ENCODE measurements at places on chromosomes 6 and 20.

DNA sequence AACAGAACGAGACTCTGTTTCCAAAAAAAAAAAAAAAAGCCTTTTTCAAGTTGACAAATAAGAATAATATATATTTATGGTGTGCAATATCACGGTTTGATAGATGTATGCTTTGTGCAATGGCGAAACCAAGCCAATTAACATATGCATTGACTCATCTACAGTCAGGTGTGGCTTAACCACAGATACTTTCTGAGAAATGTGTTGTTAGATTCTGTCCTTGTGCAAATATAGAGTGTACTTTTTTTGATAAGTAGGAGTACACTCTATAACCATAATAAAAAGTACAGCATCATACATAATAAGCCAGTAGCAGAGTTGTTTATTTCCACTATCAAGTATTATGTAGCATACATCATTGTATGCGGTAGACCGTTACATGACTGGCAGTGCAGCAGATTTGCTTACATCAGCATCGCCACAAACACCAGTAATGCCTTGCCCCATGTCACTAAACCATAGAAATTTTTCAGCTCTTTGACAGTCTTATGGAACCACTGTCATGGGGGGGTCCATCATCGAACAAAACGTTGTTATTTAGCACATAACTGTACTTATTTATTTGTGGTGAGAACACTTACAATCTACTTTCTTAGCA, 59.2 kb downstream of the TMEM170B start:
- no peak for DNase-seq

DNA sequence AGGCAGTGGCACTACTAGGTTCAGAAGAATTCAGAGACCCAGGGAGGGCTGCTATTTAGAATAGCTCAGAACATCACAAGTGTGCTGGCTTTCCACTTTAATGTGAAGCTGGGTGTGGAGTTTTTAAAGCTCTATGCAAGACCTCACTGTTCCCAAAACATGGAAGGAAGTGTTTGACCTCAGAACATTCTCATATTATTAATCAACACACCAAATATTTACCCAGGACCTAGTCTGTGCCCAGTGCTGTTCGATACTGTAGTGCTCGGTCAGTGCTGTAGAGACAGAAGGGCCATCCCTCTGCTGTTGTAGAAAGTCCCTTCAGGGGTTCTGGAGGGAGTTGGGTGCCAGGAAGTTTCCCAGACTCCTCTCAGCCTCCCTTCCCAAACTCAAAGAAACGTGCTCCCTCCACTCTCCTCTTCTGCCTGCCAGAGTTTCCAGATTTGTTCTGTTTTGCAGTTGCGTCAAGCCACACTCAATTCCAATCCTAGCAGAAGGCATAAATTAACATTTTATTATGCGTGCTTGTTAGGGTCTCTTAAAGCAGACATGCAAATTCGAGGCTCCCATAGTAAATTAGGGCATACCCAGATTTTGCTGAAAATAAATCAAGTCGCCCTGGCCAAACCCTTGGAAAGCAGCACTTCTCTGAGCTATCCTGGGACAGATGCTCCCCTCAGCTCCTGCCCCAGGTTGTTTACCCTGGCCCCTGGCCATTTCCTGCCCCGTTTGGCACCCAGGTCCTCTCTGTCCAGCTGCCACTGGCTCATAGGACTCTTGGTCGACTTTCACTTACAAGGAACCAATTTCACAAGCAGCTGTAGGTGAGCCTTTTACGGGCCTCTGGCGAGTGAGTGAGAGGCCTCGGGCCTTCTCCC, 248.6 kb downstream of the HIVEP2 start:
- no peak for DNase-seq

- no peak for DNase-seq
Observed at GRCh38 chr20:25364180-25364788, 26.4 kb downstream of the ABHD12 start.

DNA sequence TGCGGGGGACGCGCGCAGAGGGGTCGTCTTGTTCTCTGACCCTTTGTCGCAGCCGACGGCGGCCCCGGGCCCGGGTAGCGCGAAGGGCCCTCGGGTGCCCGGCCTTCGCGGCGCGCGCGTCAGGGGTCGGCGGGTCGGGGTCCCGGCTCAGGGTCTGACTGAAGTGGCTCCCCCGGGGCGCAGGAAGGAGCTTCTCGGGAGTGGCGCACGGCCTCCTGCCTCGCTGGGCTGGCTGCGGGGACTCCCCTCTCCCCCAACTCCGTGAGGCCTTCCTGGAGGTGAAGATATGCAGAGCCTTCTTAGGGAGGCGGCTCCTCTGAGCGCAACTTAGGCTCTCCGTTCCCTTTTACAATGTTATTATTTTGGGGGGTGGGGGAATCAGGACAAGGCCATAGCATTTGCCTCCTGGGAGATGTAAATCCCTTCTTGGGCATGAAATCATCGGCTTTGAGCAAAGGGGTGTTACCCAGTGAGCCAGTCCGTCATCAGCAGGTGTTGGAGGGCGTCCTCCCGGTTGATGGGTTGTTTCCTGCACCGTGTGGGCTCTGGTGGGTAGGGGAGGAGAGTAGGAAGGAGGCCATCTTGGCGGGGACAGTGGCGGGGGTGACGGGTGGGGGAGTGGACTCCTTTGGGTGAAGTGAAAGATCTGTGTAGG, 523 bp downstream of the CDS2 start:
- DNase-seq: no peak

- DNase-seq: no peak
Observed at GRCh38 chr6:42530751-42531150, 33.1 kb upstream of the UBR2 start.

- DNase-seq: peak; percentile 51
Observed at GRCh38 chr6:13273931-13274706, 54.2 kb downstream of the TBC1D7 start.

GRCh38 chr6:33620158-33620855, 815 bp upstream of the ITPR3 start:
- no peak for DNase-seq

- DNase-seq: no peak
Observed at GRCh38 chr6:123875784-123876183, 72.1 kb downstream of the NKAIN2 start.

- DNase-seq: no peak
Observed at GRCh38 chr6:113598786-113599185, 258.4 kb upstream of the MARCKS start.

GRCh38 chr6:105851606-105852005, 234.5 kb upstream of the PRDM1 start:
- no peak for DNase-seq

GRCh38 chr6:5090603-5091002, 5.5 kb downstream of the PPP1R3G start:
- DNase-seq: no peak

GRCh38 chr20:31602779-31603441, 2.2 kb upstream of the ID1 start:
- DNase-seq: no peak

- no peak for DNase-seq
Observed at GRCh38 chr20:63773571-63774241, 34.1 kb downstream of the SLC2A4RG start.

DNA sequence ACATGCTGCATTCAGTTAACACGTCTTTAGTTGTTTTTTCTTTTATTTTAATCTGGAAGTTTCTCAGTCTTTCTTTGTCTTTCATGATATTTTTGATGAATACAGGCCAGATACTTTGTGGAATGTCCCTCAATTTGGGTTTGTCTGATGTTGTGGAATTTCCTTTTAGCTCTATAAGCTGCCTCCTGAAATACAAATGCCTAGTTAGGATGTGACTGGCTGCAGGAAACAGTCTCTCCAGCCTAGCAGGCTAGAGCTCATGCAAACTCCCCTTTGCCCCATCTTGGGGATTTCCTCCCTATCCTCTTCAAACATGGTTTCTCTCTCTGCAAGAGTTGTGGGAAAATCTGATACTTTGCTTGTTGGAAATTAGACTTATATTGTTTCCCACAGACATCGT, 89.3 kb upstream of the JAG1 start:
- DNase-seq: no peak

- no peak for DNase-seq
Observed at GRCh38 chr20:63484236-63484635, 11.8 kb upstream of the KCNQ2 start.

GRCh38 chr20:36988494-36988966, 37.0 kb upstream of the SAMHD1 start:
- DNase-seq: no peak

- DNase-seq: no peak
Observed at GRCh38 chr6:106372838-106373501, 12.5 kb downstream of the CRYBG1 start.

- DNase-seq: no peak
Observed at GRCh38 chr6:75283907-75284631, 523 bp downstream of the TMEM30A start.

GRCh38 chr6:127085181-127085580, 33.3 kb upstream of the RSPO3 start:
- DNase-seq: no peak

DNA sequence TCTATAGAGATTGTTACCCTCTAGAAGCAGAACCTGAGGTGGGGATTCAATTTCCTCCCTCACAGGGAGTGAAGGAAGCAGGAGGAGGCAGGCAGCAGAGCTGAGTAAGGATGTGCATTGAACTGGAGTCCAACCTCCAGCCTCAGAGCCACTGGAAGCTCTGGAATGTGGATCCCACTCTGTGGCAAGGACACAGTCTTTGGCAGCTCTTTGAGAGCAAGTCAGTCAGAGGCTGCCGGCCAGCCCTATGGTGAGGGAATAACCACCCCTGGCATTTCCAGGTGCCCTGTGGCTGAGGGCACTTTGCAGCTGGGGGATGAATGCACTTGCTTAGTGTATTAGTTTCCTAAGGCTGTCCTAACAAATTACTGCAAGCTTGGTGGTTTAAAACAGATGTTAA, 37.2 kb downstream of the EBF4 start:
- DNase-seq: no peak

GRCh38 chr6:17741507-17741906, 34.8 kb upstream of the NUP153 start:
- no peak for DNase-seq

GRCh38 chr6:93088621-93089501, 330.5 kb downstream of the EPHA7 start:
- DNase-seq: peak; percentile 2

GRCh38 chr6:14241255-14242070, 123.9 kb downstream of the CD83 start:
- DNase-seq: no peak

GRCh38 chr6:144086959-144087358, 8.4 kb downstream of the SF3B5 start:
- DNase-seq: no peak

DNA sequence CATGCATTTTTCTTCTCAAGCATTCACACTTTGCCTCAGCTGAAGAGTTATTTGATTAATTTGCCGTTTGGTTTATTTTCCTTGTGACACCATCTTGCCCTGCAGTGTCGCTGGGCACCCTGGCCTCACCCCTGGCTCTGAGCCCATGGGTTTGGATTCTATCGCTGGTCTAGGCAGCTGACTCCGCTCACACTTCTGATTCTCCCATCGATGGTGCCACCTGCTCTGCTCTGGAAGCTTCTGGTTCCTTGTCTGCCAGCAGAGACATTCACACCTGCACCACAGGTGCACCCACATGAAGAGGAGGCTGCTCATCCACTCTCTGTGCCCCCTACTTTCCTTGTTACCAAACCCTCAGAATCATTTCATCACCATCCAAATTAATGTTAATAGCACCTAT, 291.6 kb upstream of the CDH4 start:
- no peak for DNase-seq

DNA sequence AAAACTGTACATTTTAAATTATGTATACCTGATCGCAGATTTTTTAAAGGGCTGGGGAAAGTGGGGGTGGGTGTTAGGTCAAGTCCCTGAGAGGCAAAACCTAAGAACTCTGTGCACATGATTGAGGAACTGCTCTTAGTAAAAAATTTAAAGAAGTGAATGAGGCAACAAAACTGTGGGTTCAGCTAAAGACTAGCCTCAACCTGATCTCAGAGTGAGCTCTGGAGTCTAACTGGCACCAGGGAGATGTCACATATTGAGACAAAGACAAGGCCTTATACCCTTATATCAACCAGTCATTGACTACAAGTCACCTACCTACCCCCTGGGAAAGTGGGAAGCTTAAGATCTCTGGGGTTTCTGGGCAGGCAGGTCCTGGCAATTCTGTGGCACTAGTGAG, 27.4 kb upstream of the RUNX2 start:
- DNase-seq: no peak

GRCh38 chr20:56893226-56893917, 264.3 kb downstream of the TFAP2C start:
- no peak for DNase-seq

DNA sequence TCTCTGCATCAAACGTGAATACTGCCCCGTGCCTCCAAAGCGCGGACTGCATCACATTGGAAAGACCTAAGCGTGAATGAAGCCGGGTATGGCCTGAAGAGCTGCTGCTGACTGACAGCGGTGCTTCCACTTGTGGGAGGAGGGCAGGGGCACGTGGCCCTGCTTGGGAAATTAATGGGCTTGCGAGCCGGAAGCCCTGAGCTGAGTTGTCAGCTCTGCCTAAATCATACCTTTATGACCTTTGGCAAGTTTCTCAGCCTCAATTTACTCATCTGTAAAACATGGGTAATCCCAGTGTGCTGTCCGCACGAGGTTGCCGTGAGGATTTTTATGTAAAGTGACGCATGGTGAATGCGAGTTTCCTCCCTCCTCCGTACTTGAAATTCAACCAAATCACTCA, 67.0 kb upstream of the FOXQ1 start:
- DNase-seq: no peak

GRCh38 chr20:8246153-8246552, 114.1 kb downstream of the PLCB1 start:
- DNase-seq: no peak

GRCh38 chr20:21183722-21184121, 57.8 kb downstream of the KIZ start:
- DNase-seq: no peak

GRCh38 chr6:114407426-114408035, 64.7 kb upstream of the HS3ST5 start:
- no peak for DNase-seq

GRCh38 chr6:15184441-15184861, 61.4 kb upstream of the JARID2 start:
- DNase-seq: no peak

DNA sequence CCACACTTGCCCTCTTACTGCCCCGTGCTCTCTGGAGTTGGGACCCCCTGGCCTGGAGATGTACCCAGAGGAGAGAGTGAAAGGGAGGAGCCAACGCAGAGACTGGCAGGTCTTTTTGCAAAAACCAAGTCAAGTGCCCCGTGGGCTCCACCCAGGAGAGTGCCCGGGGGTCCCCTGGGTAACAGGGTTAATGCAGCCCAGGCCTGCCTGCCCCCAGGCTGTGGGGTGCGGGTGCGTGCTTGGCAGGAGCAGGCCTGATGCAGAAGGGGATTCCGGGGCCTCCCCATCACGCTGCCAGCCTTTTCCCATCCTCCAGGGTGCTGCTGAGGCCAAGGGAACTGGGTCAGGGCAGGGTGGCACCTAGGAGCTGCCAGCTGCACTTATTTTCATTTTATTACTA, 184.4 kb downstream of the ERMARD start:
- no peak for DNase-seq

DNA sequence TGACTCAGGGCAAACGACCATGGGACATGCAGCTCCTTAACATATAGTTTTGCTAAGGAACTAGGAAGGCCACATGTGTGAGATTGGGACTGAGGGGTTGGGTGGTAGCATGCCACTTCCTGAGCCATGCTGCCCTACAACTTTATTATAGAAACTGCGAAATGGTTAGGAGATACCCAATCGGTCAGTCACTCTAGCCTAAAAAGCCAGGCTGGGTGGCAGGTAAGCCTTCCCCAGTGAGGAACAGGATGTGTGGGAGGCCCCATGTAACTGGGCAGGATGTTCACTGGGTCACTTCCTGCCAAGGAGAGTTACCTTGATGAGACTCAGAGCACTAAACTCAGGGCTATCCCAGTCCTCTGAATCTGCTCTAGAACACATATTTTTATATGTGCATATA, 123.5 kb downstream of the MAP3K7 start:
- no peak for DNase-seq

- DNase-seq: peak; percentile 64
Observed at GRCh38 chr20:7841971-7842310, 98.3 kb downstream of the HAO1 start.

Data from COLO829 (cell line).